ENCODE measurements at places on chromosomes 5 and 9.

DNA sequence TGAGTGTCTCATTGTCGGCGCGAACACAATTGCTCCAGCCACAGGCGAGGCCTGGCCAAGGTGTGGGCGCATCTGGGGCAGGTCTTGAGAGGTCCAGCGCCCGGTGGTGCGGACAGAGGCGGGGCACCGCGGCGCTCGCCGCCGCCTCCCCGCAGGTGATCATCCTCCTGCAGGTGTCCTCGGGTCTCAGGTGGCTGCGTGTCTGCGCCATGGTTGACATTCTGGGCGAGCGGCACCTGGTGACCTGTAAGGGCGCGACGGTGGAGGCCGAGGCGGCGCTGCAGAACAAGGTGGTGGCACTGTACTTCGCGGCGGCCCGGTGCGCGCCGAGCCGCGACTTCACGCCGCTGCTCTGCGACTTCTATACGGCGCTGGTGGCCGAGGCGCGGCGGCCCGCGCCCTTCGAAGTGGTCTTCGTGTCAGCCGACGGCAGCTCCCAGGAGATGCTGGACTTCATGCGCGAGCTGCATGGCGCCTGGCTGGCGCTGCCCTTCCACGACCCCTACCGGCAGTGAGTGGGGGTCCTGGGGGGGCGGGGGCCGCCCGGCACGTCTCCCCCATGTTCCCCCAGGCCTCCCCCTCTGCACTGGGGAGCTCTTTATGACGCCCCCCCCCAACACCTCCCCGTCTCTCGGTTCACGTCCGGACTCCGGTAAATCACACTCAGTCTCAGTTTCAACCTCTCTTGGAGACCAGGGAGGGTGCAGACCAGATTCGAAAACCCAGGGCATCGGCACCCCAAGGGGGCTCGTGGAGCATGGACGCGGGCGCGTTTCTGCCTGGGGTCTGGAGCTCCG is 446 bp downstream of the NXNL2 start:
- peak; percentile 62 for DNase-seq

DNA sequence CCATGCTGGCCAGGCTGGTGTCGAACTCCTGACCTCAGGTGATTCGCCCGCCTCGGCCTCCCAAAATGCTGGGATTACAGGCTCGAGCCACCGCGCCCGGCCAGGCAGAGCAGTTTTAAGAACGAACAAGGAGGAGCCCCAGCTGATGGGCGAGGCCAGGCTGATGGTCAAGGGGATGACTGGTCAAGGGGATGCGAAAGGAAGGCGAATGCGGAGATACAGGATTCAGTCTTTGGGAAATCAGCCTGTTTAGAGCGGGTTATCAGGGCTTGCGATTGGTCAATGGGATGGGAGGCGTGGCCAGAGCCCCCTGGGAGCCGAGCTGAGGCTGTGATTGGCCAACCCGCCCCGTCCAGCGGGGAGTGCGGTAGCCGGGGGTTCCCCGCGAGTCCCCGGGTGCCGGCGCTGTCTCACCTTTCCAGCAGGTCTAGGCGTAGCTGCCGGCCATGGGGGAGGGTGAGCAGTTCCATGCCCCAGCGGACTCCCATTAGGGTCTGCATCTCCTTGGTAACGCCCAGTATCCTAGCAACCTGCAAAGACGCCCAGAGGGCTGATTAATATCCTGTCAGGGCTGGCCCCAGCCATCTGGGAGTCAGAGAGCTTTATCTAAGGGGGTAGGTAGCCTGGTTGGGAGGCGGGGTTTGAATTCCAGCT is 7.5 kb upstream of the TOR2A start:
- peak; percentile 48 for DNase-seq

GRCh38 chr9:98657897-98658296 is 50.8 kb downstream of the GABBR2 start:
- no peak for DNase-seq

DNA sequence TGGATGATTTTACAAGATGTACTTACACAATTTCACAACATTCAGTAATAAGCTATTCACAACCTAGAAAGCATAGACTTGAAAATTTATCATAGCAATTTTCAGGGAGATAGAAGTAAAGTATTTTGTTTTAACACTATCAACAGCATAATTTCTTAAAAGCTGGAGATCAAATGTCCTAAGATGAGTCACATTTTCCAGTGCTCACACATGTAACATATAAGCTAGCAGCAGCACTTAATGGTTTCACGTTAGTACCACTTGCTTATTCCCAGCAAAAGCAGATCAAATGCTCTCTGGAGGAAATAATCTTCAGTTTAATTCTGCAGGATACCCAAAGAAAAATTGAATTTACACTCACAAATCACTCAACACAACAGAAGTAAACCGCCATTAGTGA is 6.5 kb downstream of the OR13C8 start:
- DNase-seq, result no peak

GRCh38 chr5:5487585-5488360 is 65.3 kb downstream of the ICE1 start:
- no peak for DNase-seq

DNA sequence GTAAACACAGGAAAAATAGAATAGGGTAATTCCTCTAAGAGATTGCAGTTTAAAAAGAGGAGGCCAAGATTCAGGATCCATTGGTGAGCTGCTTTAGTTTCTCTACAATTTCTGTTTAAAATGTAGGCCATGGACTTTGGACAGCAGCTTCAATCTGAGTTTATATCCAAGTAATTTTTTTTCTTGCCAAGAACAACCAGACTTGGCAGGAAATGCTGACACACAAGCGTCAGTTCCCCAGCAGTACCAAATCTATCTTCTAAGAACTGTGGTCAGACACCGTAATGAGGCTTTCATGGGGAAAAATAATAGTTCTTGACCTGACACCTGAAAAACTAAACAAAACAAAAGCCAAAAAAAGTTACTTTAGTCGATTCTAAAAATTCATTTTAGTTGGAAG is 528.8 kb downstream of the CSNK1G3 start:
- no peak for DNase-seq

GRCh38 chr9:99860266-99860665 is 38.6 kb downstream of the NR4A3 start:
- DNase-seq, result no peak

DNA sequence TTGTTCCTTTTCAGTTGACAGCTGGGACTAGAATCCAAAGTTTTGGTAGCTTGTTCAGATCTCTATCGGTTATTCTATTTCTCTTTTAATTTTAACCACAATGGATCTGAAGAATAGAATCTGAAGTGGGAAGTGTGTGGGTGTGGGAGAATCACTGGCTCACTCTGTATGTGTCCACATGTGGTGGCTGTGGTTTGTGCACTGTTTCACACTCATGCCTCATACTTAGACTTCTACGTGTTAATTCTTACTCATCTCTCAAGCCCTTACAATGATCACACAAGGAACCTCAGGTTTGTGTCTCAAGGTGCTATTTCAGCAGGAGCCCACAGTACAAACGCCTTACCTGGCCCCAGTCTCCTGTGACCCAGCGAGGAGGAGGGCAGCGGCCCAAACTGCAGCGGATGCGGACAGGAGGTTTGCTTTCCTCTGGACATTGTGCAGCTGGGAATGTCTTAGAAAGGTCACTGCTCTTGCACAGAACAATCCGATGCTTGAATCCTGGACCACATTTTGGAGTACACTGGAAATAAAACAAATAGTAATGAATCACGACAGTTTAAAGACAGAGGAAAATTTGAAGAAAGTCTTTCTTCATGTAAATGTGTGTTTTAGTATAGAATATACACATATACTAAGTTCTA is 309.1 kb downstream of the ADAMTS6 start:
- no peak for DNase-seq

GRCh38 chr9:75504721-75505120 is 385.8 kb upstream of the PCSK5 start:
- no peak for DNase-seq

GRCh38 chr5:72988769-72989168 is 32.9 kb downstream of the FCHO2 start:
- DNase-seq, result no peak

- no peak for DNase-seq
These were observed 330.6 kb downstream of the ACTL7B start for GRCh38 chr9:108525186-108525585.

DNA sequence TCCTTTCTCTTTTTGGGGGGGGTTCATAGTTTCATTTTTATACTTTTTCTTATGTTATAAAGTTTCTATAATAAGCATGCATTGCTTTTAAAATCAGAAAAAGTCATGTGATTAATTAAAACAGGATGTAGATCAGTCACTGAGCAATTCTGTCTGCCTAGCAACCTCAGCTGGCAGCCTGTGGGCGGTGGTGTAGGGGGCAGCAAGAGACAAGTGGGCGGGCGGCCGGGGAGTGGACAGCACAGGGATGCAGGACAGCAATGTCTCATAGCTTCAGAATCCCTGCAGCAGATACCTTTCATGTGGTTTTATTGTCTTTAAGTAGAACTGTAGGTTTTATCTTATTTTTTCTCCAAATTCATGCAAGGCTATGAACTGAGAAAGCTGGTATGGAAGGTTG is 101.9 kb upstream of the S1PR3 start:
- no peak for DNase-seq

GRCh38 chr5:66841264-66841663 is 245.1 kb downstream of the MAST4 start:
- no peak for DNase-seq

- DNase-seq, result no peak
These were observed 14.4 kb upstream of the ZNF131 start for GRCh38 chr5:43106290-43106638.

DNA sequence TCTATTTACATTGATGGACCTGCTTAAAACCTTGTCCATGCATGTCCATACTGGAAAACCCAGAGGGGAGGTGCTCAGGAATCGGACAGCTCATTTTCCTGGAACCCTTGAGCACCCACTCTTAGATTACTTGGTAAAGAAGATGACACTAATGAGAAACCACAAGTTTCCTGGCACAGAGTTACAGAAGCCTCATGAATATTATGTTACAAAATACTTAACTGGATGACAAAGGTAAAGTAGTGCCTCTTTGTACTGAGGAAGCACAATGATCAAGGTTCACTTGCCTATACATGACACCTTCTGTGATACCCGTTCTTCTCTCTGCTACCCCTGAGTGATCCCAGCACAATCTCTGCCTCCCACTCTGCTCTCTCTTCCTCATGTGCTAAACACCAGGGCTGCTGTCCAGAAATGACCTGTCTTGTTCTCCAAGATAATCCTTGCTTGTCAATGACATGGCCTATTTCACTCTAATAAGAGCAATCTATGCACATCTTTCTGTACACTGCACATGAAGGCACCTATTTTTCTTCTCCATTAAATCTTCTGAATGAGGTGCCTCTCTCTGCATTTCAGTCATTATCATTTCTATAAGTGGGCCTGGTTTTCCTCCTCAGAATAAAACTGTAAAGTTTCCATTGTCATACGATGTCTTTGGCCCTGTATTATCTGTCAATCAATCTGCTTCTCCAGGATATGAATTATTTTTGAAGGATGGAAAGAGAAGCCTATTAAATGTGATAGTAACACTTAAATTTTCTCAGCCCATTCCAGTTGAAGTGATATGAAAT is 684.0 kb upstream of the ACO1 start:
- no peak for DNase-seq
